ENCODE measurements at places on chromosomes 16 and 17.

DNA sequence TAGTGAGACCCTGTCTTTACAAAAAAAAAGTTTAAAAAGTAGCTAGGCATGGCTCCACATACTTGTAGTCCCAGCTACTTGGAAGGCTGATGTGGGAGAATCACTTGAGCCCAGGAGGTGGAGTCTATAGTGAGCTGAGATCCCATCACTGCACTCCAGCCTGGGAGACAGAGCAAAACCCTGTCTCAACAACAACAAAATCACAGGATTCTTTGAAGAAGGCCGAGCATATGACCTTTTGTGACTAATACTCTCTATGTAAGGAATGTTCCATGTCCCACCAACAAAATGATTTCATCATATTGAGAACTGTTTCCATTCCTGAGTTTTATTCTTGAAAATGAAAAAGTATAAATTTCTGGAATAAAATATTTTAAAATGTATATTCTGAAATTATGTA is 58.9 kb upstream of the EFCAB3 start:
- DNase-seq: no peak

DNA sequence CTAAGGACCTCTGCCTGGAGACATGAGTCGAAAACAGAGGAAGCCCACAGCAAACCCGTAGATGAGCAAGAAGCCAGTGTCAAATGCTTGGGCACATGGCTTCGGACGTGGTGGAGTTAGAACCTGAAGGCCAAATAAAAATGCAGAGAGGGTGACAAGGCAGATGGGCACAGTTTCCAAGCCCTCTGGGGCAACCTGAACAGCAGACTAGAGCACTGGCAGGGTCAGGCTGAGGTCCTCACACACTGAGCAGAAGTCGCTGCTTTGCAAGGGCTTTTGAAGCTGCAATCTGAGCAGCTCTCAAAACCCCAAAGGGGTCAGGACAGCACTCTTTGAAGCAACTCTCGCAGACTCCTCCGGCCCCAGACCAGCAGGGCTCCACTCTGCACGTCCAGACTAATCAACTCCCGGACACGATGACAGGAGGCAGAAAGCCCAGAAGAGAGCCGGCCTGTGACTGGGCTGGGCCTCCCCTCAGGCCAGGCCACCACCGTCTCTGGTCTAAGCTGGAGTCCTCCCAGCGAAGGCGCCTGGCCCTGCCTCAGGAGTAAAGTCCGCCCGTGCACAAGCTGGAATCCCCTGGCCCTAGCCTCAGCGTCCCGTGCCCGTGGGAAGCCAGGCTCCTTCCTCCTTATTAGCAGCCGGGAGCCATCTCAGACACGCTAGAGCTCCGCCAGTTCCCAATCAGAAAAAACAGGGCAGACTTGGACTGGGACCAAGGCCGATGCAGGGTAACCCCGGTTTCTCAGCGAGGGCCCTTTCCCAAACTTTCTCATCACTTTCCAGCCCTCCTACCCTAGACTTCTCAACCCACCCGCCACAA is 924 bp downstream of the SMARCD2 start:
- DNase-seq: no peak

DNA sequence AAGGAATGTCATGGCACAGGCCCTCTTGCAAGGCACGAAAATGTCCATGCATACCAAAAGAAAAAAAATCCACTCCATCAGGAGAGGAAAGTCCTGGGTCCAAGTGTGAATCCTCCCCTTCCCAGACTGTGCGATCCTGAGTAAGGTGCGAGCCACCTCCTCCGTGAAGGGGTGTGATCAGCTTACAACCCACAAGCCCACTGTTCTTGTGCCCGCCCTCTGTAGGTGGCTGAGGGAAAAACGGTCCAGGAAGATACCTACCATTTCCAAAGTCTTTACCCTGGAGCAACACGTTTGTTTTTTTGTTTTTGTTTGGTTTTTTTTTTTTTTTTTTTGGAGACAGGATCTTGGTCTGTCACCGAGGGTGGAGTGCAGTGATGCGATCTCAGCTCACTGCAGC is 116.5 kb downstream of the ZNF423 start:
- DNase-seq: no peak

DNA sequence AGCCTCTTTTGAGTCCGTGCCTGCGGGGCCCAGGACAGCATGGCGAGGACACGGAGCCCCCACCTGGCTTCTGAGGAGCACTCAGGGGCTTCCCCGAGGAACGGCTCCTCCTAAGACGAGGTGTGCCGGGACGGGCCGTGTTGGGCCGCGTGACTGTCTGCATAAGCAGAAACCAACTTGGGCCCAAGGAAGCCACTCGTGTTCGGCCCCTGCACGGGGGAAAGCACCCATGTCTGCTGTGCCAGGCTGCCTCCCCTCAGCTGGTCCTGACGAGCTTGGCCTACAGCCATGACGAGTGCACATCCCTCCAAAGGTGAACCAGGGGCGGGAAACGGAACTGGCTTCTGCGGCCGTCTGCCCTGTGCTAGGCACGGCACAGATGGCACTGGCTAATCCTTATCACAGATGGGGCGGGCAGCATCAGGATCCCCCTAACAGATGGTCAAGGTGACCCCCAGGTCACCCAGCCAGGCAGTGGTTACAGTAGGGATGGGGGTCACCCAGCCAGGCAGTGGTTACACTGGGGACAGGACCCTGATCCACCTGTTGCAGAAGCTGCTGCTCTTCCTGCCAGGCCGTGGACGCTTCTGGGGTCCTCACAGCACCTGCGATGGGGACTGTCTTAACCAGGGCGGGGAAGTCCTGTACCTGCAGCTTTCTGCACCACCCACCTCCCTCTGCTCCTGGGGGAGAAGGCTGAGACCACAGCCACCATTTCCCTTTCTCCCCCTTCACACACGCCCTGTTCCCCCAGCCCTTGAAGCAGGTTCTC is 25.6 kb downstream of the MRM3 start:
- DNase-seq: no peak

- no peak for DNase-seq
Observed at GRCh38 chr16:23509441-23509754, 896 bp downstream of the GGA2 start.

GRCh38 chr17:70120425-70120824 is 45.4 kb downstream of the KCNJ16 start:
- no peak for DNase-seq

- no peak for DNase-seq
Observed at GRCh38 chr17:44672479-44673093, 16.3 kb downstream of the MEIOC start.

GRCh38 chr17:1462164-1463112 is 6.4 kb upstream of the CRK start:
- DNase-seq: no peak

GRCh38 chr16:78133919-78134318 is 34.5 kb downstream of the WWOX start:
- DNase-seq: no peak

DNA sequence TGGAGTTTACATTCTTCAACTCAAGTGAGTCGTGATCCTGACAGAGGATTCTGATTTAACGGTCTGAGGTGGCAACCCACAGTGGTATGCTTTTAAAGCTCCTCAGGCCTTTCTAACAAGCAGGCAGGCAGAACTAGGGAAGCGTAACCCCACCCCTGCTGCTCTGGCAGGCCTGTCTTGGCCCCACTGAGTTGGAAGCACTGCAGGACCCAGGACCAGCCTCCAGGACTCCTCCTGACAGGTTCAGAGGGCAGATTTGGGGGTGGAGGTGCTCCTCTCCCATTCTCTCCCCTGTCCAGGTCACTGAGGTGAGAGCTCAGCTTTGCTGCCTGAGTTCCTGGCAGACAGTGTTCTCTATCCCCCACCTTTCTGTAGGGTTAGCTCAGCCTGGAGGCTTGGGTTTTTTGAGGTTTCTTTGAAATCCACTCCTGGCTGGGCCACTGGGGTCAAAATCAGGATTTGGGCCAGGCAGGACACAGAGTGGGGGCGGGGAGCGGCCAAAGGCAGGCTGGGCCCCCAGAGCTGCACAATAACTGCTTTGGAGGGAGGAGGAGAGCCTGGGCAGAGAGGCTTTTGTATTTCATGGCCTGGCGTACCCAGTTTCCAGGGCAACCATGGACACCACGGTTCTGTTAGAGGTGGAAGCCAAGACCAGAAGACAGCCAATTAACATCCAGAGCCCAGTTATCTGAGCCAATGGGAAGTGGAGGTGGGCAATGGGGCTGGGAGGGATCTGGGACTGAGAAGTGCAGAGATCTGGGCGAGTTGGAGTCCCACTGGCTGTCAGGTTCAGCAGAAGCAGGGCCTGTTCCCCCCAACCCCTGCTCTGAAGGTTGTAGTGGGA is 9.5 kb downstream of the MRPL27 start:
- no peak for DNase-seq

- DNase-seq: no peak
Observed at GRCh38 chr17:51244041-51244440, 15.8 kb downstream of the MBTD1 start.

DNA sequence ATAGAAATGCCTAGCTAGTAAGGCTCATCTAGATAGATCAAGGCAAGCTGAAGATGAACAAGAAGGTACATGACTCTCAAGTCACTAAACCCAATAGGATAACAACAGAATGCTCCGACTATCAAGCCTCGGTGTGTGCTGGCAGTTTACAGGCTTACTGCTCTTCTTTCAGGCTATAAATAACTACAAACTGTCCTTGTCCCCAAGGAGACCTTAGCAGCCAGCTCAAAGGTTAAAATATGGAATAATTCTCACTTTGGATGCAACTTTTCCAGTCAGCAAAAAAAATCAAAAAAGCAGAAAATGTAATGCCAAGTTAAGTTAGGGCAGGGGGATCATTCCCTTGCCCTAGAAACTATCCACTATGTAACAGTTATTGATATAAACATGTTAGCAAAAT is 44.6 kb downstream of the SPOP start:
- no peak for DNase-seq

DNA sequence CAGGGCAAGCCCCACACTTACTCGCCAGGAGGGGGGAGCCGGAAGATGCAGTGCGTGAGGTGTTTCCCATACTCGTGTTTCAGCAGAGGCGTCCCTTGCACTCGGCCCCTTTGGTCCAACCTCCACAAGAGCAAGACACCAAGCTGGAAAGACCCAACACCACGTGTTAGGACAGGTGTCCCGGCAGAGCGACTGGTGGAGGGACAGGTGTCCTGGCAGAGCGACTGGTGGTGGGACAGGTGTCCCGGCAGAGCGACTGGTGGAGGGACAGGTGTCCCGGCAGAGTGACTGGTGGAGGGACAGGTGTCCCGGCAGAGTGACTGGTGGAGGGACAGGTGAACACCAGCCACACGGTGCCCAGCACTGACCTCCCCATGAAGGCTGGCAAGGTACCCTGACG is 19.4 kb downstream of the IFT140 start:
- no peak for DNase-seq

DNA sequence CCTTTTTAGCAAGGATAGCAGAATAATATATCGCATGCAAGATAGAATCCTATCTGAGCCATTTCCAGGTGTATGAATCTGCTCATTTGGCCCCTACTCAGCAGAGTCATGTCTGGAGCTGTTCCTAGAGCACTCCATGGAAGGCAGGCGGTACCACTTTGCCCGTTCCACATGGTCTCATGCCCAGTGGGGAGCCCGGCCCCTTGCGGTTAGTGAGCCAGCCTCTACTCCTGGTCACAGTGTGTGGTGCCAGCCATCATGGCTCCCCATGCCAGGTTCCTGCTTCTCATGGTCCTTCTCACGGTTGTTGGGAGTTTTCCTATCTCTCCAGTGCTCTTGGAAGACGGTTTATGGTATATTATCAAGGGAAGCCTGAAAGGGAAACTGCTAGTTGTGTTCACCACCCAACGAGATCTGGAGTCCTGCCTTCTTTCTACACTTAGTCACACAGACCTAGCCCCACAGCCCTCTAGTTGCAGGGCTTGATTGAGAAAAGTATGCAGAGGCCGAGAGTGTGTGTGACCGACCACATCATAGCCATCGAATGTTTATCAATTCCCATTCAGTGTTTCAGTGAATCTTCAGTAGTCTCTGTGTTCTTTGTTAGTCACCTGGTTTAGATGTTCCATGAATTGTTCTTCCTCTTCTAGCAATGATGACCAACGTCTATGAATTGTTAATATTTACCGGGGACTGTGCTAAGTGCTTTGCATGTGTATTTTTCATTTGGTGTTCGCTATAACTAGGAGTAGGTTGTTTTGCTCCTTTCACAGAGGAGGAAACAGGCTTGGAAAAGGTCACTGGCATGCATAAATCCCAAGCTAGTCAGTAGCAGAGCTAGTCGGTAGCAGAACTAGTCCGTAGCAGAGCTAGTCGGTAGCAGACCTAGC is 9.6 kb downstream of the JPT2 start:
- DNase-seq: no peak

DNA sequence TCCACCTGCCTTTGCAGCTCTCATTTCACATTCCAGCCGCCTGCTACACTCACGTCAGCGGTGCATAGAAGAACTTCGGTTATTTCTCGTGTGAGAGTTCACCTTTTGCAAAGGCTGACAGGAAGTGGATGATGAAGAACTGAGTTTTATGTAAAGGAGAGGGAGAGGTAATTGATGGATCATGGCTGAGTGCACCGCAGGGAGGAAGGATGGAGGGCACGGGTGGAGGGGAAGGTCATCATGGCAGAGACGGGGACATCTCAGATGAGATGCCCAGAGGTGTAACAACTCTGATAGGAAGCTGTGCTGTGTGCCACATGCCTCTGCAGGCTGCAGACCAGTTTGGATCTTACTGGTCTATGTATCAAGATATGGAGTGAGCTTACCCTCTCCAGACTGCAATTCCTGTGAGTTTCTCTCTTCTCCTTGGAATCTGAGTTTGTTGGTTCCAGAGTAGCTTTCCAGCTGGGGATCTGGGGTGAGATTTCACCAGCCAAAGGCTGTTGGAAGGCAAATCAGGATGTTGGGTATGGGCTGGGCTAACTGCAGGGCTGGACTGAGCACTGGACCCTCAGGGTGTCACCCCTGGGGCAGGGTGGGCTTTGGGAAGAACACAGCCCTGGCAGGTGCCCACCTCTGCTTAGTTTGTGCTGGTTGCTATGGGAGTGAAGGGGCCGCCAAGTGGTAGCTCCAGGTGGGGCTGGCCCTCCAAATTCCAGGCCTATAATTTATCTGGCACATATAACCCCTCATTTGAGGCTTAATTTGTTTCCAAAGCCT is 777.0 kb downstream of the KCNJ18 start:
- no peak for DNase-seq

DNA sequence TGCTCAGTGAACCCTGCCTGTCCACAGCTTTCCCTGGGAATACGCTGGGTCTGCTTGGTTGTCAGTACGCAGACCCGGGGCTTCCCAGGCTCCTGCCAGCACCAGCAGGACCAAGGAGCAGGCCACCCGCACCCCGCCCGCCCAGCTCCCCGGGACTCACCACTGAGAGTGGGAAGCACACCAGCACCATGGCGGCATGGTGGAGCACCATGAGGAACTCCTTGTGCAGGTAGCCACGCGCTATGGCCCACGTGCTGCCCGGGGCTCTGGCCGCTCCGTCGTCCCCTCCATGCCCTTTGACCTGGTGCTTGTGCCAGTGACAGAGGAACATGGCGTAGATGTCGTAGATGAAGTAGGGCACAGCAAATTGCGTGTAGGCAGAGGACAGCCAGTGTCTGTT is 3.5 kb downstream of the C16orf92 start:
- no peak for DNase-seq

Measured in stimulated activated CD8-positive, alpha-beta memory T cell treated with anti-CD3 and anti-CD28 coated beads, Interleukin-7, amount 100 ng/mL, for 1 hour (primary cell).